ENCODE measurements at places on chromosomes 16 and 17.

GRCh38 chr16:4110065-4110464 lies 6.2 kb downstream of the ADCY9 start:
- DNase-seq: no peak

GRCh38 chr16:4404247-4404966 lies 12.0 kb downstream of the CORO7 start:
- DNase-seq: no peak

GRCh38 chr16:72159801-72160200 lies 12.2 kb downstream of the PMFBP1 start:
- no peak for DNase-seq

DNA sequence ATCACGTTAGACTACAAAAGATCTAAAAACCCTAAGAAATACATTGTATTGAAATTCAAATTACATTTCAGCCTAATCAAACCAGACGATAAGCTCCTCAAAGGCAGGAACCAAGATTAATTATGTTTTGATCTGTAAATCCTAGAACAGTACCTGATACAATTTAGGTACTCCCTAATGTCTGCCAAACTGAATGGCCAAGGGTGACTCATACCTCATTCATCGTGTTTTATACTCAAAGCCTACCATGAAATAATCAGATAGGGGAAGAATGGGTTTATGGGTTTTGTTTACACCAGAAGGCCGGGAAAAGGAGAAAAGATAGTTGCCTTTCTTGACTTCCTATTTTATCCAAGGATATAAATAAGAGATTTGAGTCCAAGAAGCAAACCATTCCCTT lies 19.3 kb downstream of the MMD start:
- DNase-seq: no peak

DNA sequence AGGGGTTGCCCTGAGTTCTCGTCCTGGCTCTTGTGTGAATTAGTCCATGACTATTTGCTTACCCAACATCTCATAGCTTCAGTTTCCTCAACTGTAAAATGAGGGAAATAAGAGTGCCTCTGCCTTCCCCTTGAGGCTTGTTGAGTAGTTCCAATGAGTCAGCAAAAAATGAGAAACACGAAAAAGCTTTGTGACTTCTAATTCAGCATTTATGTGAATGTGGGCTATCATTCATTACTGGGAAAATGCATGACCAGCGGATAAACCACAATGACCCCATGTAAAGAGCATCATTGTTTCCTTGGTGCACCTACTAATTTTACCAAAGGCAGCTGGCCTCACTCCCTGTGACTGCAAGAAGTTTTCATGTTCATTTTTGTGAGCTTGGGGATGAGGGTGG lies 374.6 kb upstream of the HSBP1 start:
- DNase-seq: no peak

GRCh38 chr16:83878838-83879237 lies 20.1 kb upstream of the MLYCD start:
- no peak for DNase-seq

DNA sequence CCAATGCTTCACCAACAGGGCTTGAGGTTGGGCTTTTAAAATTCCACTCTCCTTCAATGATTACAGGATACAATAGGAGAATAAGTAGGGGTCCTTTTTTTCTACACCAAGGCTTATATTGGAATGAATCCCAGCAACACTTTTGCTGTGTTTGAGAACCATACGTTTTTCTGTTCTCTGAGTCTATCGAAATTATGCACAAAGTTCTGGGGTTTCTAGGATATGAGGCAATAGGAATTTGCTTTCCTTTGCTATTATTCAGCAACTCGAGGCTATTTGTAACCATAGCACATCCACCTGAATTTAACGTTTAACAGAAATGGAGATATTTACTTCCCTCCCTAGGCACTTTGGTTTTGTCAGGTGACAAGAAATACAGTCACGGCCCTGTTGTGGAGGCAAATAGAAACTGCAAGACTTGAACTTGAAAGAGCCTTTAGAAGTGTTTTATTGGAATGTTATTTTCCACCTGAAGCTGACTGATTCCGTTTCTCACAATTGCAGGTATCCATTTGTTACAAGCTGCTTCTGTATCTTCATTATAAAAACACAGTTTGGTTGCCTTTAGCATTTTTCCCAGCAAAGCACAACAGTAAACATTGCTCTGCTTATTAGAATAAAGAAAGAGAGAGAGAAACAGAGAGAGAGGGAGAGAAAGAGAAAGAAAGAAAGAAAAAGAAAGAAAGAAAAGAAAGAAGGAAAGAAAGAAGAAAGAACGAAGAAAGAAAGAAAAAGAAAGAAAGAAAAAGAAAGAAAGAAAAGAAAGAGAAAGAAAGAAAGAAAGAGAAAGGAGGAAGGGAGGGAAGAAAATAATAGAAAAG lies 109.6 kb downstream of the HS3ST3A1 start:
- DNase-seq: no peak

DNA sequence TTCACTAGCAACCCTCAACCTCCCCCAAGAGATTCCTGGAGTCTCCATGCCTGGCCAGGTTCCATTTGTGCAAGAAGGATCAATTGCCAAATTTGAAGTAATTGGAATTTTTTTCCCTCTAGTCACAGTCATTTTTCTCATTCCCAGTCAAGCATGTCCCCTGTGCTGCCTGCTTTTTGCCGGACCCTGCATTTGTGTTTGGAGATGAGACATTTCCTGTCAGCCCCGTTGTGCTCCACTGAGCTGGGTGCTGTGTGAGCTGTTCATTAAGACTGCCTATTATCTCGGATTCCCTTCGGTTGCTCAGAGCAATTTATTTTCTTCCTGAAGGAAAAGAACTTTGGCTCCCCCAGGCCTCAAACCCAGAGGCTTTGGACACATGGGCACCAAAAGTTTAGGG lies 201.0 kb upstream of the NLRP1 start:
- no peak for DNase-seq

DNA sequence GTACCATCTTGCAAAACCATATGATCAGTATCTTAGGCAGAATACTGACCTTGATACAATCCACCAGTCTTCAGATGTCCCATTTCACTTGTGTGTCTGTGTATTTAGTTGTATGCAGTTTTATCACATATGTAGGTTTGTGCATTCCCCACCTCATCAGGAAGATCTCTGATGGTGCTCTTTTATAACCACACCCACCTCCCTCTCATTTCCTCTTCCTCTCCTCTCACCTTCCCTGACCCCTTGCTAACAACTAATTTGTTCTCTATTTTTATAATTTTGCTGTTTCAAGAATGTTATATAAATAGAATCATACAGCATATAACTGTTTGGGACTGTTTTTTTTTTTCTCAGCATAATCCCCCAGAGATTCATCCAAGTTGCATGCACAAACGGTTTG lies 52.0 kb upstream of the ACSM2B start:
- no peak for DNase-seq

GRCh38 chr16:2072926-2073325 lies 25.1 kb downstream of the TSC2 start:
- no peak for DNase-seq

- no peak for DNase-seq
Observed at GRCh38 chr17:44038604-44039011, 23.8 kb upstream of the TMEM101 start.

GRCh38 chr16:46607529-46607928 lies 13.7 kb downstream of the SHCBP1 start:
- peak; percentile 23 for DNase-seq

- no peak for DNase-seq
Observed at GRCh38 chr17:29341726-29342125, 47.8 kb upstream of the NUFIP2 start.

DNA sequence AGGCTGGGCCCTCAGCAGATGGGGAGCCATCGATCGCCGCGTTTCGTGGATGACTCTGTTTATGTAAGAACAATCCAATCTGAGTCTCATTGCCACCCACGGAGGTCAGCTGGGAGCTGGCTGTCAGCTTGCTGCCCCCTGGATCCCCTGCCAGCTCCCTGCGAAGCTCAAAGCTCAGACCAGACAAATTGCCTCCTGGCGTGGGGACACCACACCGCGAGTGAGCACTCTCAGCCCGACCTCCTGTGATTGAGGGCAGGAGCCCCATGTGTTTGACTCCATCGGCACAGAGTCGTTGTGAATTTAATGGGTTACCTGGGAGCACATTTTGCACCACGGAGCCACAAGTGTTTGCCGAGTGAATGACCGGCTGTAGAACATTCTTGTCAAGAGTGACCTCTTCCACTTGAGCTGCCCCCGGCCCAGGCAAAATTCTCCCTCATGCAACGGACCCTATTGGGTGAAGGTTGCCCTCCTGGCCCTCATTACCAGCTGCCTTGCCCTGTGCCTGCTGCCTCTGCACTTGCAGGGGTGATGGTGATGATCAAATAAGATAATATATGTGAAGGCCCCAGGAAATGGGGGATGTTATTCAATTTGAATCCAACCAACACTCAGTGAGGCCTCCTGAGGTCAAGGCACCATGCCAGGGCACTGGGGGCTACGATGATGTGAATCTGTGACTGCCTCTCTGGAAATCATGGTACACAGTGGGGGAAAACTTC lies 7.6 kb upstream of the GFAP start:
- DNase-seq: no peak

GRCh38 chr17:1315409-1315808 lies 35.9 kb downstream of the TRARG1 start:
- DNase-seq: no peak

GRCh38 chr16:491220-491919 lies 36.1 kb upstream of the CAPN15 start:
- no peak for DNase-seq

DNA sequence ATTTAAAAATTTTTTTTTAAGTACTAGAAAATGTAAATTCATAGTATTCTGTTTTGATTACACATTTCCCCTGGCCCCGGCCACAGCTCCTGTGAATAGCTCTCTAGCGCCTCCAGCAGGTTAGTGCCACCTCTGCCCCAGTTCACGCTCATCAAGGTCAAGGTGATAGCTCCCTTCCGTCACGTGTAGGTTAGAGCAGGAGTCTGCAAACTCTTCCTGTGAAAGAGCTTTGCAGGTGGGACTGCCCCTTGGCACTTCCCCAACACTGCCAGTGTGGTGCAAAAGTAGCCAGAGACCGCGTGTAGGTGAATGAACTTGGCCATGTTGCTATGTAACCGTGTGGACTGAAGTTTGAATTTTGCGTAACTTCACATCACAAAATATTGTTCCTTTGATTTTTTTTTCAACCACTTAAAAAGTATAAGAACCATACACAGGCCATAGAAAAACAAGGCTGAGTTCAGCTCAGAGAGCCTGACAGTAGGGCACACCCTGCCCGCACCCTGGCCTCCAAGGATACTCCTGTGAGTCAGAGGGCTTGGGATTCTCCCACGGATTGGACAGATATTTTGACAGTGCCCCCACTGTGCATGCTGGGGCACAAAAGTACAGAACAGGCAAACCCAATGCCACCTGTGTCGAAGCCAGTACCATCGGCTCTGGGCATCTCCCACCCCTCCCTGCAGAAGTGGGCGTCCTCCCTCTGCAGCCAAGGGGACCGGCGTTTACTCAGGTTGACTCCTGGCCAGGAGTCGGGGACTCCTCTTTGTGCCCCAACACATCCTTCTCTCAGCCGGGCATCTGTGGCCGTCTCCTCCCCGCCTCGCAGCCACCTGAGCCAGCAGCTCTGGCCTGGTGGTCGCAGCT lies 92.0 kb upstream of the CHMP6 start:
- DNase-seq: peak; percentile 73

GRCh38 chr17:73478334-73478733 lies 165.9 kb downstream of the SDK2 start:
- DNase-seq: no peak

- no peak for DNase-seq
Observed at GRCh38 chr17:73400915-73401545, 89.2 kb upstream of the CDC42EP4 start.

- DNase-seq: no peak
Observed at GRCh38 chr17:36608794-36609497, 7.6 kb downstream of the MRM1 start.

- DNase-seq: peak; percentile 49
Observed at GRCh38 chr17:46044286-46044928, 45.4 kb downstream of the STH start.

DNA sequence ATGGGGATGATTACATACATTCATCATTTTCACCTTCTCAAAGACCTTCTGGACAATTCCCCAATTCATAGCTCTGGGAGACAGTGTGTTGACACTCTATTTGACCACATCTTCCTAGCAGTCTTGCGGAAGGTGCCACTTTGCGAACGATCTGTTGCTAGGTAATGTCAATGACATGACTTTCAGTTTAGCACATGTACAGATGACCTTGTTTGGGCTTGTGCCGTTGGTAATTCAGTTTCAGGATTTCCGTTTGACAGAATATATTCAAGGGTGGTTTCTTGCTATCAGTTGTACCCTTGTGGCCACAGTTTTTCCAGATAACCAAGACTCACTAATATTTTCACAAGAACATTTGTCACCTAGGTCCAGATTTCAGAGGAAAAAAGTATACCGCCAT lies 478.2 kb downstream of the WWOX start:
- DNase-seq: no peak

- no peak for DNase-seq
Observed at GRCh38 chr16:11627822-11628457, 40.3 kb upstream of the SNN start.

- no peak for DNase-seq
Observed at GRCh38 chr17:74768069-74768762, 7.9 kb downstream of the NAT9 start.

DNA sequence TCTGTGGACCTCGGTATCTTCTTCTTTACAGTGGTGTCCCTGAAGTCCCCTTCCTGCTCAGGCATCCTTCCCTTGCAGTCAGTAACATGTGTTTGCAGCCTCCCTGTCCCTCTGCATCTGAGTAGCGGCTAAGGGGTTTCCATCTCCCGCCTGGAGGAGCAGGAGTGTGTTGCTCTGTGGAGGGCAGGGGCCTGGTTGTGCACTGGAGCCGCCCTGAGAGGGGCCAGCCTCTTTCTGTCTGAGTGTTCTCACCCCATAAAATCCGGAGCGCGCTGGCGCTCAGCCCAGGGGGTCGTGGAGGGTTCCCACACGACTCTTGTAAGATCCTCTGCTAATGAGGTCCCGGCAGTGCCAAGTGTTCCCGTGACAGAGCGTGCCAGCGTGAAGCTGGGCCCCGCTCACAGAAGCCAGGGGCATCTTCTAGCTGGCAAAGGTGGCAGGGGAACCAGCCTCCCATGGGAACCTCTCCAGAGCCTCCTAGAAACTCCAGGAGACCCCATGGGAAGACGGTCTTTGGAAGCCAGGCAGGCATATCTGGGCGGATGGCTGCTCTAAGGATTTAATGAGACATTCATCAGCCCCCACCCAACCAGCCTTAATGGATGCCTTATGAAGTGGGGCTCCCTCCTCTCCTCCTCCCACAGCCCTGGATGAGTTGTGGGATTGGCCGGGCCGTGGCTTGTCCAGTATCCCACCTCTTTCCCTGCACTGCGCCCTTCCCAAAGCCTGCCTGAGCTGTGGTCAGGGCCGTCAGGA lies 91.4 kb upstream of the GSE1 start:
- no peak for DNase-seq

GRCh38 chr17:67059372-67059771 lies 15.0 kb downstream of the CACNG1 start:
- DNase-seq: no peak

All from naive thymus-derived CD8-positive, alpha-beta T cell (primary cell).